ENCODE measurements at places on chromosomes 5 and 9. TPM values are rescaled to one million over a fixed set of nuclear protein-coding genes. Genes with fewer than 3 reads are reported as not detected.

DNA sequence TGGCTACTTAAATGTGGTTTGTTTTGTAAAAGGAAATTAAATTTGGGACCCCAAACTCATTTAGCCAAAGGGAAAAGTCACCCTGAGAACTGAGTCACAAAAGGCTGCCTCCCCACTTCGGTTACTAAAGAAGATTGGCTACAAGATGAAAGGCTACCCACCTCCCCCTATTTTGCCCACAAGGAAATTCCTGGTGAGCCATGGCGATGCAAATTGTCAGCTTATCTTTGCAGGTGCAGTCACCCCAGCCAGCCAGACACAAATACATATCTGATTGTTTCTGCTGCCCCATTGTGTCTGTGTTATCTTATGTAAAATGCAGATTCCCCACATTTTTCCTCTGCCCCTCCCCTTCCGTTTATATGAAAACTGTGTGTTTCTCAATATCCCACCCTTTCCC is 8.9 kb downstream of the PAEP start:
- no peaks in the 10 kb centered on the region for H3K4me1 ChIP-seq
- no peaks in the 10 kb centered on the region for H3K36me3 ChIP-seq
- H3K27me3 ChIP-seq = no peaks in the 10 kb centered on the region
- no peak overlapping the region for H3K4me3 ChIP-seq
- DNase-seq = no peak
- no peak overlapping the region for H3K27ac ChIP-seq

DNA sequence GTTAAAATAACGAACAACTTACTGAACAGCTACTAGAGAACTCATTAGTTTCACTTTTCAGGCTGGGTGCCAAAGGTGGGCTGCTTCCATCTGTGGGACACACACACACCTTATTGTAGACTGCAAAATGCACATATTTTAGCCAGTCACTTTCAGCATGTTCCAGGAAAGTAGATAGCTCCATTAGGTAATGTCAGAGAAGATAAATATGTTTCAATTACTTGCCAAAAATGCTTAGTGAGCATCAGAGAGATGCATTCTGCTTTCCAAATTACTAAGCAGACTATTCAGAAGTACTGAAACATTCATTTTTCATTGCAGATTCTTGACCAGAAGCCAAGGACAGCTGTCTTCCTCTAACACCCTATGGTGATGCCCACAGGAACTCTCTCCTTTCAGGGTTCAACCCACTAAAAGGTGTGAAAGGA is 56.2 kb upstream of the APC start:
- no peaks in the 10 kb centered on the region for H3K36me3 ChIP-seq
- DNase-seq = no peak
- no peaks in the 10 kb centered on the region for H3K4me1 ChIP-seq
- no peak overlapping the region for H3K4me3 ChIP-seq

DNA sequence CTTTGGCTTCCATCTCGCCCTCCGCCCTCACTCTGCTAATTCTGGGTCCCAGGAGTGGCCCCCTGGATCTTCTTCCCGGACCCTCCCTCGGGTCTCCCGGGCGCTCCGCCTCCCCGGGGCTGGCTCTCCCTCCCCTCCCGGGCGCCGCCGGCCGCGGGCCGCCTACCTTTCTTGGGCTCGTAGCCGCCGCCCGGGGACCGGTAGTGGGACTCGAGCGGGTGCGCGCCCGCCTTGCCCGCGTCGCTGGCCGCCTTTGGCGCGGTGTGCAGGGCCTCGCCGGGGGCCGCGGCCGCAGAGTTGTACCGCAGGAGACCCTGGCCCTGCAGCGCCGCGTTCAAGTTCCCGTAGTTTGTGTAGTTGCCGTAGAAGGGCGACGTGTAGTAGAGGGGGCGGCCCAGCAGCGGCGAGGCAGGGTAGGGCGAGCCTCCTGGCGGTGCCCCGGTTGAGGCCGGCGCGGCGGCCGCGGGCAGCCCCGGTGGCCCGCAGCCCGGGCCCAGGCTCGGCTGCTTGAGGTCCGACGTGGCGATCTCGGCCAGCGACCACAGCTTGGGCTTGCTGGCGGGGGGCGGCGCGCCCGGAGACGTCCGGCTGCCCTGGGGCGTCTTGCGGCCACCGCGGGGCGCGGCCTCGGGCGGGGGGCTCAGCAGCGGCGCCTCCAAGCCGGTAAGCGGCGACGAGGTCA is 3.2 kb downstream of the IRX2 start:
- H3K36me3 ChIP-seq = no peaks in the 10 kb centered on the region
- H3K27ac ChIP-seq = no peak overlapping the region
- peaks cover 14% of the 10 kb centered on the region for H3K4me1 ChIP-seq
- no peak overlapping the region for H3K4me3 ChIP-seq

GRCh38 chr5:67190410-67190809 is 6.2 kb downstream of the CD180 start:
- H3K4me1 ChIP-seq = peaks cover 4% of the 10 kb centered on the region
- no peaks in the 10 kb centered on the region for H3K27me3 ChIP-seq
- H3K27ac ChIP-seq = no peak overlapping the region

- DNase-seq = no peak
- no peaks in the 10 kb centered on the region for H3K36me3 ChIP-seq
- no peak overlapping the region for H3K4me3 ChIP-seq
- no peak overlapping the region for H3K27ac ChIP-seq
- H3K4me1 ChIP-seq = no peaks in the 10 kb centered on the region
These were observed 113.8 kb downstream of the GADD45G start for GRCh38 chr9:89718651-89719050.

IL7R gene
- total RNA-seq = 5.4 TPM

PCDHB7 gene
- 6.5 TPM for total RNA-seq

Measured in uterus (tissue), 4 donors.